ENCODE measurements at places on chromosomes 7 and 10.

- no peak for DNase-seq
Measured at GRCh38 chr10:110794808-110795207, 76.9 kb upstream of the PDCD4 start.

- DNase-seq = no peak
Measured at GRCh38 chr7:25037325-25037724, 57.3 kb upstream of the OSBPL3 start.

DNA sequence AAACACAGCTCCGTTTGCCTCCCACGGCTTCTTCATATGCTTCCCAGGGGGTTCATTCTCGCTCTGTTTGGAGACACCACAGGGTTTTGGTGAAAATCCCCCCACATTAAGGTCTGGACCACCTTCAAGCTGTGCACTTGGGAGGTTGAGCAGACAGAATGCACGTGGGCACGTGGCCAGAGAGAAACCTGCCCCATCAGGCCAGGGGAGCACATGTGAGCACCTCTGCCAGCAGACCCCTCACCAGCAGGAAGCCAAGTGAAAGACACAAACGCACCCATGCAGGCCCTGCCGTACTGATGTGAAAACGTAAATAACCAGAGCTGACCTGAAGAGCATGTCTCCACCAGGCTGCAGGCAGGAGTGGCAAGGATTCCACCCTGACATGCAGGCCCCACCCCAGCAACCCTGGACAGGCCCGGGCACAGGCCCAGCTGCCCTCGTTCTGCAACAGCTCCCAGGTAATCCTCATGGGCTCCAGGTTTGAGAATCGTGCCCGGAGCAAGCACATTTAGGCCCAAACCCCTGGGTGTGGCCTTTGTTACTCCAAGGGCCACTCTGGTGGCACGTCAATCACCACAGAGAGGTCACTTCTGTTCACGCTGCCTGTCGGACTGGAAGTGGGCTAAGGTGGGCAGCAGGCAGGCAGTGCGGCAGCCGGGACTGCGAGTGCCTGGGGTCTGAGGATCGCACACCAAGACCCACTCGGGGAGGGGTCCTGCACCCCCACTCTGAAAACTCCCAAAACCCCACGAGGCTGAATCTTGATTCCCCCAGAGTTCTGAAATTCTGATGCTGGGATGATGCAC lies 184.4 kb downstream of the PTPRN2 start:
- no peak for DNase-seq

DNA sequence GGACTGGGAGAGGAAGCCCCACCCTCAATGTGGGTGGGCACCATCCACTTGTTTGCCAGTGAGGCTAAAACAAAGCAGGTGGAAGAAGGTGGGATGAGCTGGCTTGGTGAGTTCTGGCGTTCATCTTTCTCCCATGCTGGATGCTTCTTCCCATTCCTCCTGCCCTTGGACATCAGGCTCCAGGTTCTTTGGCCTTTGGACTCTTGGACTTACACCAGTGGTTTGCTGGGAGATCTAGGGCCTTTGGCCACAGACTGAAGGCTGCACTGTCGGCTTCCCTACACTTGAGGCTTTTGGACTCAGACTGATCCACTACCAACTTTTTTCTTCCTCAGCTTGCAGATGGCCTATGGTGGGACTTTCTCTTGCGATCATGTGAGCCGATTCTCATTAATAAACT lies 106.3 kb downstream of the HERPUD2 start:
- DNase-seq = no peak

DNA sequence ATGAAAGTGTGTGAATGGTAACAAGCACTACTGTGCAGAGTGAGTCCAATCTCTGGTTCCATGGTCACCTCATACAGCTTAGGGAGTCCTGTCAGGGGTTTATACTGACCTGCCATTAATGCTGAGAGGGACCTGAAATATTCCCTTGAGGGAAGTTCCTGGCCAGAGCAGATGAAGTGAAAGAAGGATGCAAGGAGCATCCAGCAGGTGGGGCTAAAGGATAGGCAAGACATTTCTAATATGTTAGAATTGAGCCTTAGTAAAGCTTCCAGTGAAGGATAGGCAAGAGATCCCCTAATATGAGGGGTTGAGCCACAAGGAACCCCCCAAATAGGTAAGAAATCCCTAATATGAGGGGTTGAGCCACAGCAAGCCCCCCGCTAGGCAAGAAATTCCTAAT lies 25.5 kb upstream of the FAM221A start:
- DNase-seq = no peak

DNA sequence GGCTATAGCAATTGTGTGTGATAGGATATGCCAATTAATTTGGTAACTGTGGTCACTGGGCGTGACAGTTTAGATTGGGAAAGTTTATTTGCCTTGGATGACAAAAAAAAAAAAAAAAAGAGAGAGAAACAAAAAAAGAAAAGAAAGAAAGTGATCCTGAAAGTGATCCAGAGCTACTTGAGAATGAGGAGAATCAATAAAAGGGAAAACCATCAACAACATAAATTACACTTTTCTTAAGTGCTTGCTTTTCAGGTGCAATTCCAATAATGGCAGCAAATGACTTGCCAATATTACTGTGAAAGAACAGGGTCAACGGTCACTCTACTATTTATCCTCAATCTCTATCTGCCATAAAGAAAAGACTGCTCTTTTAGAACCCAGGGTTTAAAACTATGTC lies 191.8 kb upstream of the SEMA3C start:
- no peak for DNase-seq

GRCh38 chr7:69693042-69693441 lies 94.8 kb downstream of the AUTS2 start:
- no peak for DNase-seq

- peak; percentile 18 for DNase-seq
Measured at GRCh38 chr10:109978481-109978880, 29.3 kb upstream of the ADD3 start.

- no peak for DNase-seq
Measured at GRCh38 chr10:46319389-46319788, 32.6 kb downstream of the ANTXRL start.

DNA sequence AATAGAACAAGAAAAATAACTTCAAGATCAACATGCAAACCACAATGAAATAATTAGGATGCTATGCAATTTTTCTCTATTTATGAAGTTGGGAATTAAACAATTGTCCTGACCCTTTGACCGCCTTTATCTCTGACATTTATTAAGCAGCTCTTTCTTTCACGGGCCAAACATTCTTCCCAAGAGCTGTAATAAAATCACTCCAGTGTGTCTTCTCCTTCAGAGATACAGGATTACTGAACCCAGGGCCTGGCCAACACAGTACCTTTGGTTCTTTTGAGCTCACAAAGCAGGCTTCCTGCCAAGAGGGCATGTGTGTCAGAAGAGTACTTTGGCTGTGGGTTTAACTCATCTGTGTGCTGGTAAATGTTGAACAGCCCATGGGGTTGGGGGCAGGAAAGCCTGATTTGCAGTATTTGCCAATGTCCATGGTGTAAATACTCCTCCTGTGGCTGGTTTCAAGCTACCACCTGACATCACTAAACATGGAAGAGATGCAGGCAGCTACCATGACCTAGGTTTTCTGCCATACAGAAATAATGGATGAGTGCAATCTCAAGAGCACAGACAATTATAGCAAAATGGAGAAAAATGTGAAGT lies 121.7 kb downstream of the FANK1 start:
- no peak for DNase-seq

DNA sequence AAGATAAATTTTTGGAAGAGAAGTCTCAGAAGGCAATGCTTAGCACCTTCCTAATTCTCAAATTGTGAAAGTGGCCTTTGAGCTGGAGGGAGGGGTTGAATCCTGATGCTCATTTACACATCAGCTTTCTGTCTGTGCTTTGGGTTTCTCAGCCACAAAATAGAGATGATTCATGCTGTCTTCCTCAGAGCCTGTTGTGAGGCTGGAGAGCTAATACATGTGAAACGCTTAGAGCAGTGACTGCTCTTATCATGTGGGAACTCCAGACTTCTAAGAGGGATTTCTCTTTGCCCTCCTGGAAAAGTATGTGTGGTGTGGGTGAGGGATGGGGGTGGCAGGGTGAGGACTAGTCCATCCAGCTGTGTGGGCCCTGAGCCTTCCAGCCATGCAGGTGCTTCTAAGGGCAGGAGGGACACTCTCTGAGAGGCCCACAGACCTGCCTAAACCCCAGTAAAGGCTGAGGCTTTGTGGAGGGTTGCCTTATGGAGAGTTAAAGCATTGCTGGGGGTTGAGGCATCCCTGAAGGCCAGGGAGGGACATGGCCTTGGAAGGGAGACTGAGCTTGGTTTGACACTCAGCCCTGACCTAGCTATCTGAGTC lies 4.8 kb upstream of the EVX1 start:
- DNase-seq = no peak

DNA sequence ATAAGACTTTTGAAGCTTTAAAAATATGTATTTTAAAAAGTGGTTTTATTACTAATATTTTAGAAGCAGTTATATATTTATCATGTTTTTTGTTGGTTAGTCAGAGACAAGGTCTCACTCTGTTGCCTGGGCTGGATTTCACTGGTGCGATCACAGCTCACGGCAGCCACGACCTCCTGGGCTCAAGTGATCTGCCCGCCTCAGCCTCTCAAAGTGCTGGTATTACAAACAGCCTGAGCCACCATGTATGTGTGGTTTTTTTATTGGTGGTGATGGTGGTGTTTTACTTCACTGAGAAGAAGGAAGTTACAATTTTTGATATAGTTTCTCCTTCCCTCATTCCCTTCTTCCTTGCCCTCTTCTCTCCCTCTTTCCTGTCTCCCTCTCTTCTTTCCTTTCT lies 13.4 kb downstream of the NHLRC2 start:
- DNase-seq = no peak
